Immature natural killer cell (primary cell): ENCODE measurements at places on chromosomes 4 and X. TPM values are rescaled to one million over a fixed set of nuclear protein-coding genes. Genes with fewer than 3 reads are reported as not detected.

- peak; percentile 52 for DNase-seq
Measured at GRCh38 chrX:39477762-39478120, 620.0 kb downstream of the BCOR start.

- no peak for DNase-seq
Measured at GRCh38 chr4:129377131-129377845, 281.3 kb downstream of the C4orf33 start.

Gene FRMPD4
- not detected for polyA plus RNA-seq

- DNase-seq = no peak
Measured at GRCh38 chr4:127922226-127922625, 41.5 kb downstream of the PLK4 start.
